GM13977 (cell line): ENCODE measurements at places on chromosomes 11 and 22.

GRCh38 chr22:42192547-42192946 is 61.9 kb upstream of the CYP2D6 start:
- DNase-seq, result no peak

GRCh38 chr22:48105259-48105658 is 1342.8 kb downstream of the TBC1D22A start:
- no peak for DNase-seq

DNA sequence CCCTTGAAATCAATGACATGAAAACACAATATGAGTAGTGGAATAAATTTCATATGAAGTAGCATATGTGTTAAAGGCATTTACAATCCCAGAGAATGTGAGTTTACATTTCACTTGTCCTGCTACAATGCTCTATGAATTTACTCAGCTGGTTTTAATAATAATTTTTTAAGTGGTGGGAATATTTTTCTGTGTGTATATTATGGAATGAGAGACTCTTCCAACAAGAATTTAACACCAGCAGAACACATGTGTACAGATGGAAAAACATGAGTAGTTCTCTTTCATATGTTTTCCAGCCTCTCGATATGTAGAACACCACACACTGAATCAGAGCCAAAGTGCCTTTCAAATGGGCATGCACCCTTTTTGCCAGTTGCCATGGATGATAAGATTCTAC is 170.4 kb downstream of the MAML2 start:
- DNase-seq, result no peak

GRCh38 chr11:17063171-17064002 is 14.1 kb downstream of the RPS13 start:
- DNase-seq, result peak; percentile 49

GRCh38 chr22:17095538-17095937 is 10.7 kb downstream of the IL17RA start:
- DNase-seq, result no peak

GRCh38 chr11:34313099-34313517 is 44.7 kb downstream of the ABTB2 start:
- DNase-seq, result peak; percentile 38

DNA sequence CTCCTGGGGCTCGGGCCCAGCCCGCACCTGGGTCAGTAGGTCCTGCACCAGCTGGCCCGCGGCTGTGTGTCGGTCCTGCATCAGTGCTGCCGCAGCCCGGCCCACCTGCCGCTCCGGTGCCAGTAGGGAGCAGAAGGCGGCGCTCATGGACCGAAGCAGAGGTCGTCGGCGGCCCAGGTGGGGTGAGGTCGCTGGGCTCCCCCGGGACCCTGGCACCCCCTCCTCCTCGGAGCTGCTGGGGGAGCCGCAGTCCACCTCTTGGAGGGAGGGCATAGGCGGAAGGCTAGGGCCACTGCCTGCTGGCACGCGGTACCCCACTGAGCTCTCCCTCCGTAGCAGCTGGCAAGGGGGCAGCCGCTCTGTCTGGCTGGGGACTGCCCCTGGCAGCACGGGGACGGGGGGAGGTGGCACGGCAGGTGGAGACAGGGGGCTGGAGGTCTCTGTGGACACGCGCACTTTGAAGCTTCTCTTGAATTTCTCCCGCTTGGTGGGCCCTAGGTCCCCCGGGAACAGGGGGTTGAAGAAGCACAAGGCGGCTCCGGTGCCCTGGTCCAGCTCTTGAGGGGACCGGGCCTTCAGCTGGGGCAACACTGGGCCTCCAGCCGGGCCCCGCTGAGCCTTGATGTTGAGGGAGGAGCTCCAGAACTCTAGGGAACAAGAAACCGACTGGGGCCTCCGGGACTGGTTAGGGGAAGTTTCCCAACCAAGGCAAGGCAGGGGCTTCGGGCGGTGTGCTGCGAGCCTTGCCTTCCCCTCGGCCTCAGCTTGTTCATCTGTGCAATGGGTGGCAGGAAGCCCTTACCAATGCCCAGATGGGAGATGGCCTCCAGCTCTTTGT is 1.4 kb downstream of the RIN1 start:
- no peak for DNase-seq

GRCh38 chr11:6637871-6638270 is 17.7 kb downstream of the DCHS1 start:
- DNase-seq, result no peak

DNA sequence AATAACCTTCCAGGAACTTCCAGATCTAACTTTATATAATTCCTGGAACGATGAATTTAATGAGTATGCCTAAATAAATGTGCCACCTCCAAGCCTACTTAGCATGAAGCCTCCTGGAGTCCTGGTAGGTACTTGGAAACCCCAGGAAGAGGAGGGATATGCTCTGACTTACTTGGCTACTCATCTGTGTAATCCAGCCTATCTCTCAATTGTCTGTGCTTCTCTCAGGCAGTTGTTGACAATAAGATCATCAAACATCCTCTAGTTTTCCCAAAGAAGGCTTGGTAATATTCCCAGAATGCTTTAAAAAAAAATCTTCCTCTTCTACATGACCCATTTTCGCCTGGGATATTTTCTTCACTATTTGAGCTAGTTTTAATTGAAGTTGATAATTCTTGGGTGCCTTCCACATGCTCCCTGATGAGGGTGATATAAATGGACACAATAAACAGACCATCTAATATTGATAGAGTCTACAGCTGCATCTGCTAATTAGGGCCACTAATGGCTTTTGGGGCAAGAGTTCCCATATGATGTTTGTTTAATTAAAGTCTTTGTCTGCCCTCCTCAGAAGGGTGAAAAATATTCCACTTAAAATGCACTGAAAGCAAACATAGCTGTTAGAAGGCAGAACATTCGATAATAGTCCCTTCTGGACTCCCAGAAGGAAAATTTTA is 75.5 kb upstream of the RAB38 start:
- no peak for DNase-seq

GRCh38 chr11:79762279-79762921 is 321.6 kb upstream of the TENM4 start:
- DNase-seq, result no peak

DNA sequence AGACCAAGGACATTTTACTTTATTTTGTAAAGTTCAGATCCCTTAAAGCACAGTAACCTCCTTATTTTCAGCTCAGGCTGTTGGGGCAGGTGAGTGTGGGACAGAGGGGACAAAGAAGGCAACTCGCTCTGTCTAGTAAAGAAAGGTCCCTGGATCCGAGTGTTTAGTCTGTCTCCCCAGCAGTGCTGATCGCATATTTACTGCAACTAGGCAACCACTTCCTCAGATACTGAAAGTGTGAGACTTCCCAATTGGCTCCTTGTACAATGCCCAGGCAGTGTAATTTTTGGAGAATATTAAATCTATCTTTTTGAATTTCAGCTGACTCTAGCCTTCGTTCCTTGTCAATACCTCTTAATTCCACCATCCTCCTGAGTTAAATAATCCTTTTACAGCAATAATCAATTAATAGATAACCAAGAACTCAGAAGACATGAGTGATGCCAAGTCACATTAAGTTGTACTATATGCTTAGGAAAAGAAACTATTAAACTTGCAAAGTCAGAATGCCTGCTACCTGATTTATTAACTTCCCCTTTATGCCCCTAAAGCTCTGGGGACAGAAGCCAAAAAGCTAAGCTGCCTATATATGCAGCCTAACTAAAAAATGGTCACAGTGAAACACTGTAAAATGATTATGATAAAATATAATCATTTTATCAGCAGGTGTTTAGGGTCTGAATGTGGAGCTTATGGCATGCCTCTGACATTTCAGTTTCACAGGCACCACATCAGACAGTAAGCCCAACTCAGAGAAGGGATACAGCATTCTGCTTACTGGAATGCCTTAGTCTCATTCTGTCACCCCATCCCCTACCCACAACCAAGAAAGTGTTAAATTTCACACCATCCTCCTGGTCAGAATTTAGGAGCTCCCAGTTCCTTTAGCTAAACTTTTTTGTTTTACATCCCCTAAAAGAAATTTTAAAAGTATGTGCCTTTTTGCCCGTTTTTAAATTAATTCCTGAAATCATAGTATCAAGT is 138.7 kb downstream of the TRIM44 start:
- DNase-seq, result peak; percentile 16
